GF-D8 (cell line): ENCODE measurements at places on chromosomes 3 and 15.

- DNase-seq, result peak; percentile 4
Measured at GRCh38 chr15:68228143-68228970, 1.2 kb downstream of the CLN6 start.

- no peak for DNase-seq
Measured at GRCh38 chr3:100627491-100627890, 18.1 kb downstream of the ADGRG7 start.

- DNase-seq, result no peak
Measured at GRCh38 chr3:162719684-162720341, 1223.2 kb downstream of the OTOL1 start.

DNA sequence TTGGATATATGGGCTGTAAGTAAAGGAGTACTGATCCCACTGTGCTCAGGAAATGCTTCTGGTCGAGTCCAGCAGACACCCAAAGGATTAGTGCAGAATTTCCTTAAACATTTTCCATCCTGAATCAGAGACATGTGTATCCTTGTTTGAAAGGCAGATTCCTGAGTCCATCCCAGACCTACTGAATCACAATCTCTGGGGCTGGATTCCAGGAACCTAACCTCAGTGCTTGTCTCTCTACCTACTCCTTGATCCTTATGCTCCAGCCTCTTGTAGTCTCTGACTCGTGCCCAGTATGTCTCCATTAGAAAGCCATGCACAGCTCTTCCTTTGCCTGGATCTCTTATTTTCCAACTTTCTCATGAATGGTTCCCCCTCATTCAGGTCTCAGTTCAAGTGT lies 585.8 kb downstream of the NLGN1 start:
- DNase-seq, result no peak

DNA sequence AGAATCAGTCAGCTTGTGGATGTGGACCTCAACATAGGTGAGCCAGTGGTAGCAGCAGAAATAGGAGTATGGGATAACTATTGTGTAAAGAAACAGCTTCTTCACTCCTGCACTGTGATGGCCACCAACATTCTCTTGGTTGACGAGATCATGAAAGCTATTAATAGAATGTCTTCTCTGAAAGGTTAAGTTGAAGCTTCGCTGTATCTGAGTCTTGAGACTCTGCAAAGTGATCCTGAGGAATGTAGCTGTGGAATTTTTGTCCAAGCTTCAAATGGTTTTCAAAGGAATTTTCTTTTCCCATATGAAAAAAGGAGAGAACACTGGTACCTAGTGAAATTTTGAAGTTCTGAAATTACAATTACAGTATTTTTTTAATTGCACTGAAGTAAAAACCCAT lies 146.3 kb downstream of the GMNC start:
- DNase-seq, result no peak

- DNase-seq, result no peak
Measured at GRCh38 chr15:64224511-64224910, 61.7 kb upstream of the PPIB start.

- no peak for DNase-seq
Measured at GRCh38 chr3:152564459-152564858, 270.5 kb upstream of the P2RY1 start.

DNA sequence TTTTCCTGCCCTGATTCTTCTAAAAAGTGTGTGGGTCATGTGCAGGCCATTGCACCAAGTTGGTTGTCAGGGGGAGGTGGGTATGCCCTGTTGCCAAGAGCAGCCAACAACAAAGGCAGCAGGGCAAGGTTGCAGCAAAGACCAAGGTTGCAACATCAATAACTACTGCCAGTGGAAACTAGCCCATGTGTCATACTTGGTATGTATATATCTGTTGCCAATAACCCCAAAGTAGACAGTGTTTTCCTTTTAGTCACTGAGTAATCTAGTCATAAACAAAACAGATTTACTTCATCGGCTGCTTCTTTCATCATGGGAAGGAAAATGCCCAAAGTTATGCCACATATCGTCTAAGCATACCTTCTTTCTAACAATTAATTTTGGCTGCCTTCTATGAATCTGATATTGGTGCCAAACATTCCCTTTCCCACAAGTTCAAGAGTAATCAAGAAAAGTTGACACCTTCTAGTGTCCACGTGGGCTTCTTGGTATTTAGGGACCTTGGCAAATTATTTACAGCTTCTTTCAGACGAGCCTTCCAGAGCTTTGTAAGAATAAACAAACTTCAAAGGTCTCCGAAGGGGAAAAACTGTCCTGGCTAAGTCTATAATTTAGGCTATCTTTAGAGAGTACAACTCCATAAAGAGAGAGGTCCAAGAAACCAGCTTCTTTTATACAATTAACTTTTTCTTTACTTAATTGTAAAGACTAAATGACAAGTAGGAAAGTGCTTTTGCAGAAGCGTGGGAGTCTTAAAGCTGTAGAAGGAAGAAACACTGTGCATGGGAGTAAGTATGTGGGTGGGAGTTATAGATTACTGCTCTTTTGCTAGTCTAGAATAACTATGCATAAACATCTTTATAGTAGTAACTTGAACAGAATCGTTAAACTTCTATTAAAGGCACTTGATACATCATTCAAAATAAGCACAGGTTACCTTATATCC lies 10.0 kb upstream of the MBNL1 start:
- DNase-seq, result peak; percentile 90

DNA sequence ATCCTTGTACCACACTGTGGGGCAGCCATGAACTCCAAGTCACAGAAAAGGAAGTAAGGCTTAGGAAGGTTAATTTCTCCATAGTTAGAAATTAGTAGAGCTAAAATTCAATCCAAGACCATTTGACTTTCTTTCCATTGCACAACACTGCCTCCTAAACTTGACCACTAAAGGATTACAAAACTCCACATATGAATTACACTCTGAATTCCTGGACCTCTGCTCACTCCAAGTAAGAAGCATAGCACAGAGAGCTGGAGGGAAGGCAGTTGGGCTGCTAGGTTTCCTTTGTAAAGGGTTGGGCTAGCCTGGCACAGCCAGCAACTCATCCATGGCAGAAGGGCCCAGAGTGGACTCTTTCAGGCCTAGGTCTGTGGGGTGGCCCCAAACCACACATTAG lies 134.4 kb downstream of the MYLK start:
- DNase-seq, result peak; percentile 1

DNA sequence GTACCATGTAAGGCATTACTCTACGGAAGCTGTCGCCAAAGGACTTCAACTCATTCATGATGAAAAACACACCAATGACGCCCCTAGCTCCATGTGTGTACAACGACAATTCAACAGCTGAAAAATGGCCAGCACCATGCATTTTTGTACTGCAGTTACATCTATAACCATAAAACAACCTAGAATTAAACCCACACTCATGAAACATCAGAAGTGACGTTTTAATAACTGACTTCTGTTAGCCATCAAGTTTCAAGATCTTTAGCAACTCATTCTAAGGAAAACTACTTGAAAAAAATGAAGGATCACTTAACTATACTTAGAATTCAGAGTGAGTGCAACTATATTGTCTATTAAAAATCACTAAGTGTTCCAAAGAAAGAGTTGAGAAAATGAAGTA lies 84.9 kb downstream of the RFTN1 start:
- DNase-seq, result no peak

GRCh38 chr15:62793752-62794144 lies 248.8 kb upstream of the TPM1 start:
- no peak for DNase-seq

DNA sequence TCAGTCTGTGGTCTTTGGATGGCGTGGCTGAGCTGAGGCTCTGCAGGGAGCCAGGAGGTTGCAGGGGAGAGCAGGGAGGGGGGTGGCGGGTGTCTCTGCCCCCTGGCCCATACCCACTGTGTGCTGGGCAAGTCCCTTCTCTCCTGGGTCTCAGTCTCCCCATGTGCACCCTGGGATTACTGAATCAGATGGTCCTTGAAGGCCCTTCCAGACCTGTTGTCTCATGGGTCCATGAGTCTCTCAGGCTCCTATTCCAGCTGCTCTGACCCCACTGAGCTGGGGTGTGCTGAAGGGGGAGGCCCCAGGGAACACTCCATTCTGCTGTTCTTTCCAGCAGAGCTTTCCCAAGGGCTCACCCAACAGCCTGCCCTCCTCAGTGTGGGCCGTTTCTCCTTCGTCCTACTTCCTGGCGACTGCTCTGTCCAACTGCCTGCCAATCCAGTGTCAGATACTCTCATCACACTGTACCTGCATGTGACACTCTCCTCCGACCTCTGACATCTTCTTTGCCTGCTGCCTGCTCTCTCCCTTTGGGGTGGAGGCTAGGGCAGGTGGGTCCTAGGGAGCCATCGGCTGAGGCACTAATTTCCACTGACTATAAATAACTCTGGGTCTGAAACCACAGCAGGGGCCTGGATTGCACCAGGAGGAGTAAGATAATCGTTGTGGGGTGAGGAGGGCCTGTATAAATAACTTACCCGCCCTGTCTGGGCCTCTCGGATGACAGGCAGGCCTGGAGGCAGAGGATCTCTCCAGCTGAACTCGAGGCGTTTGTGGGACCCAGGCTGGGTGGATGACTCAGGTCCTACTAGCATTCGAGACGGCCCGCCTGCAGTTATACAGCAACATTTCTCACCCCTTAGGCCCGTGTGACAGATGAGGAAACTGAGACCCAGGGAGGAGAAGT lies 67.1 kb downstream of the ATP2B2 start:
- no peak for DNase-seq

- DNase-seq, result no peak
Measured at GRCh38 chr3:192862408-192863090, 55.1 kb downstream of the MB21D2 start.

GRCh38 chr15:46961795-46962194 lies 755.5 kb upstream of the SEMA6D start:
- DNase-seq, result no peak

- no peak for DNase-seq
Measured at GRCh38 chr15:27250223-27250622, 279.2 kb downstream of the GABRG3 start.

DNA sequence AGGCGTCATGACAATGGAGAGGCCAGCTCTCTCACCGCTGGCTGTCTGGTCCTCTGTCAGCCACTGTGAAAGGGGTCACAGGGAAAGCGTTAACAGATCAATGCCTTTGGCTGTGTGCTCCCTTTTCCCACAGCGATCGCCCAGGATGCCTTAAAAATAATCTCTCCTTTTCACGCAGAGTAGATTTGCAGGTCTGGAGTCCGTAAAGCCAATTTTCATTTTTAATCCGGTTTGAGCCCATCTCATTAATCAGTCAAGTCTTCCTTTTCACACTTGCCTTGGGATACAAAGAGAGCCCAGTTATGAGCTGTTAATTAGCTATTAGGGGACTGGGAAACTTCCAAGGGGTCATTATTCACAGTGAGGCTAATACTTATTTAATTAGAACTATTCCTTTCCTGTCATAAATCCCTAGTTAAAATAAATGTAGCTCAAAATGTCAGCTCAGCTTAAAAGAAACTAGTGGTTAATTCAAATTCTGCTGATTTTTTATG lies 104.3 kb upstream of the RASGRP1 start:
- no peak for DNase-seq

DNA sequence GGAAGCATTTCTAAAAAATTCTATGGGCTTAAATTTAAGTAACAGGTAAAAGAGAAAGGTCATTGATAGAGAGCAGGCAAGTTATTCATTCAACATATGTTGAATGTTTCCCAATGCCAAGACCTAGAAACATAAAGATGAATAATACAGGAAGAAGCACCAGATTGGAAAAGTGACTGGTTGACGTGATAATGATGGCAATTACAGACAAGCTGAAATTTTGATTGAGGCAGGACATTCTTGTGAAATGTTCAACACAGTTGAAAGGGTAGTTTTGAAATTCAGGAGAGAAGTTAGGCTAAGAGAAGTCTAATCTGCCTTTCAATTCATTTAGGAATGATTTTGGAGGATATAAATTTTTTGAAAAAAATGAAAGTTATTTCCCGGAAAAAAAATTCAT lies 536.3 kb upstream of the NAALADL2 start:
- no peak for DNase-seq

DNA sequence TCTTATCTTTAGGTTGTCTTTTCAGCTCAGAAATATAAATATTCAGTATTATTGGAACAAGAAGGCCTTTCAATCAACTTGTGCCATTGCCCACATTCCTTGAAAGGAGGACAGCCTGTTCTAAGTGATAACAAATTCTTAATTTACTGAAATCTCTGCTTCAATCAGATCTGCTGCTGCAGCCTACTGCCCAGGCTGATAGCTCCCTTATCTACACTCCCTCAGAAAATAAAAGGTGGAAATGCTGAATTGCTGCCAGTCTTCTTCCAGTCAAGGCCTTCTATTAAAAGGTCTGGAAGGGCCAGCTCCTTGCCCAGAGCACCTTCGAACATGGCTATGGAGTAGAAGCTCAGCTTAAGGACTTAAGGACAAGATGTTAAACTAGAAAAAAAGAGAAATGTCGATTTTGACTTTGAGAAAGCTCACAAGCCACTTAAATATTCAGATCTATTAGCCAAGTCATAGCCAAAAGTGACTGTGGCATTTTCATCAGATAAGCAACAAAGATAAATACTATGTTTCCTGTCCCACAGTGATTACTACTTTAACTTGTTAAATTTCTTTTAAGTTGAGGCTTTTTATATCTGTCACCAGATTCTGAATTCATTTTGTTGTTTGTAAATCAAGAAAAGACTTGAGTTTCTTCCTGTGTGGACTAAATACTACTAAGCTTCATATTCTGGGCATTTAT lies 480.5 kb upstream of the CBLB start:
- no peak for DNase-seq

GRCh38 chr3:34367521-34367920 lies 569.1 kb downstream of the PDCD6IP start:
- DNase-seq, result no peak

GRCh38 chr15:28978011-28978378 lies 92.2 kb downstream of the APBA2 start:
- no peak for DNase-seq

- no peak for DNase-seq
Measured at GRCh38 chr15:74835312-74835823, 7.6 kb downstream of the ULK3 start.

DNA sequence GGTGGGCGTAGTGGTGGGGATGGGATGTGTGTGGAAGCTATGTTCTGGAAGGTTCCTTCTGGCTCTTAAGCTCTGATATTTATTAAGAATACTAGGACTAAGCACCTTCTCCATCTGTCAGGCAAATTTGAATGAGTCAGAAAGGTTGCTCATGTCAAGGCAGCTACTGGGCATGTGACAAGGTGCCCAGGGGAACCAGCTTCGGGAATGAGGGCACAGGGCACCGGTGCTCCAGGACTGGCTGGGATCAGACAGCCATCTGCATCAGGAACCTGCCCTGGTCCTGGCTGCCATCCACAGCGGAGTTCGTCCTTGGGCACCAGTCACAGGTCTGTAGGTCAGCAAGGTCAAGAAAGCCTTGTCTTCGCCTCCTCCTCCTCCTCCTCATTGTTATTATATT lies 32.5 kb downstream of the CA12 start:
- no peak for DNase-seq

DNA sequence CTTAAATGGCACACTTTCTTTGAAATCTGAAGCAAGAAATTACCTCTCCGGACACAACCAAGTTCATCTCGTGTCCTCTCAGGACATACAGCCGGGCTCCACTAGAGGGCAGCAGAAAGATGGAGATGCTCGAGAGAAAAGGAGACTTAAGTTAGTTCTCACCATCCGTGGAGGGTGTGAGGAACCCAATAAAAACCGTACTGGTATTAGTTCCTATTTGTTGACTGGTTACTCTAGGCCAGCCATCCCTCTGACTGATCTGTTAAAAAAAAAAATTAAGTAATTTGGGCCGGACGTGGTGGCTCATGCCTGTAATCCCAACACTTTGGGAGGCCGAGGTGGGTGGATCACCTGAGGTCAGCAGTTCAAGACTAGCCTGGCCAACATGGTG lies 7.9 kb upstream of the CYP11A1 start:
- DNase-seq, result peak; percentile 33

GRCh38 chr3:50297896-50298725 lies 1.1 kb downstream of the HYAL3 start:
- peak; percentile 55 for DNase-seq

- no peak for DNase-seq
Measured at GRCh38 chr3:193833592-193833991, 240.6 kb downstream of the OPA1 start.
